ENCODE measurements at places on chromosomes 12 and 14.

DNA sequence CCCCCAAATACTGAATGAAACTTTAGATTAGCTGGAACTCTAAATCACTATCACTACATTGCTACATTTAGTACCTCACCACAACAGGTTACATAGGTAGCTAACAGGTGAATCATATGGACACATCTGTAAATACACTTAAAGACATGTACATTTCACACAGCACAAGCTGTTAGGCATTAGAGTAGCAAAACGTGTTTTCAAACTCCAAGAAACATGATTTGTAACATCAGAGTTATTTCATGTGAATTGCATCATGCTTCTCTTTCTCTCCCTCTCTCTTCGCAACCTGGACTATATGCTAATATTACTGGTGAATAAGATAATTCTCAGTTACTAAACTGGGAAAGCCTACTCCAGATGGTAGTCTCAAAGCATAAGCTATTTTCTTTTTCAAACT is 4.3 kb downstream of the SEL1L start:
- DNase-seq: no peak

GRCh38 chr12:59357811-59358210 is 238.0 kb upstream of the SLC16A7 start:
- no peak for DNase-seq

DNA sequence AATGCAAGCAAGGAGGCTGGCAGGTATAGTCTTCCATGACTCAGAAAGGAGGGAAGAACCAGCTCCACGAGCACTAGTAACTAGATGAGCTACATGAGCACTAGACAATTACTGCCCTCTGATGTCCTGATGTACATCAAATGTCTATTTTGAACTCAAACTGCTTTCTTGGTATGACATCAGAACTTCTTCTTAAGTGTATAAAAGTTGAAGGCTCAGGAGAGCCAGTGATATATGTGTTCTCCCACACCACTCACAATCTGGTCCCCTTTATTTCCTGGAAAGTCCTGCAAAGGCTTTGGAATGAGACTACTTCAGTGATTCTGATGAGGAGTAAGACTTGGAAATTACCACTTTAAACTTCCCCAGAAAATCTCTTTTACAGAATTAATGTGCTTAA is 18.5 kb upstream of the DHRS7 start:
- no peak for DNase-seq

DNA sequence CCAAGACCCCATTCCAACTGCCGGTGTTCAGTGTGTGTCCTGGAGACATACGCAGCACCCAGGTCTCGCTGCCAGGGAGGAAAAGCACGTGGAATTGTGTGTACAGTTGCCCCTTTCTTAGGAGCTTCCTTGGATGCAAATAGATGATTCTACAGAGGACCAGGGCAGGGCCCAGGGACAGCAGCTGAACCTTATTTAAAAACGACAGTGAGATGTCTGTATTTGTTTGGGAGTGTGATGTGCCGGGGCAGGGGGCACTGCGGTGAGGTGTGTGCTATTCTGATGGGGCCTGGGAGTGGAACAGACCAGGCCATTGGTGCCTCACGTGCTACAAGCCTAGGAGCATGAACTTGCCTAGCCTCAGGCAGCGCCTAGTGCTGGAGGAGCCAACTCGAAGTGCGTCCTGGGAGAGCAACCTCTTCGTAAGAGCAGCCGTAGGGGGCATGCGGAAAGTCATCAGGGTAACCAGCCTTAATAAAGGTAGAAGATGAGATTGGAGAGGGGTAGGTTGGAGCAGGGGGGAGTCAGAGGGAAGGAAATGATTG is 98.3 kb upstream of the ESRRB start:
- no peak for DNase-seq

GRCh38 chr14:24876996-24877395 is 173.0 kb downstream of the STXBP6 start:
- no peak for DNase-seq

GRCh38 chr14:74649673-74650072 is 37.6 kb upstream of the LTBP2 start:
- DNase-seq: peak; percentile 50

- DNase-seq: no peak
These were observed 82.7 kb downstream of the GAS2L3 start for GRCh38 chr12:100656141-100656540.

DNA sequence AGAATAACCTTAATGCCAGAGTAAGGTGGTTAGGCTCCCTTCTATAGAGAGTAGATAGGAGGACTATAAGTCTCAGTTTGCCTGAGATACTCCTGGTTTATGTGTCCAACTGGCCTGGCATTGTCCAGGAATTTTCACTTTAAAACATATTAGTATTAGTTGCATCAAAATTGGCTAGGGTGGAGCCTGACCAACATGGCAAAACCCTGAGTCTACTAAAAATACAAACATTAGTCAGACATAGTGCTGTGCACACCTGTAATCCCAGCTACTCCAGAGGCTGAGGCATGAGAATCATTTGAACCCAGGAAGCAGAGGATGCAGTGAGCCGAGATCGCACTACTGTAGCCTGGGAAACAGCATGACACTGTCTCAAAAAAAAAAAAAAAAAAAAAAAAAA is 11.9 kb downstream of the WDHD1 start:
- no peak for DNase-seq

- DNase-seq: no peak
These were observed 1154.5 kb downstream of the AACS start for GRCh38 chr12:126219654-126220279.

DNA sequence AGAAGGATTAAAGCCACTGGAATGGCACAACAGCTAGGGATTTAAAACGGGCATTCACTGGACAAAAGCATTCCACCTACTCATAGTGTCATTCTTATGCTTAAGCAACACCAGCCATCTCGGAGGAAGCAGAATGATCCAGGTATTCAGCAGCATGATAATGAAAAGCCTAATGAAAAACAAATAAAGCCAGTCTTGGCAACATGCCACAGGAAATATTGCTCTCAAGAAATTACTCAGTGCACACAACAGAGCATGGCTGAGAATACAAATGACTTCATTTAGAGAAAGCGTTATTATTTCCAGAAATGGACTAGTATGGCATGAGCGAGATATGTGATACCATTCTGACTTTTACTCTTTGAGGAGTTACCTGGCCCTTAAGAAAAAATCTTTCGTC is 442.2 kb downstream of the APAF1 start:
- no peak for DNase-seq

DNA sequence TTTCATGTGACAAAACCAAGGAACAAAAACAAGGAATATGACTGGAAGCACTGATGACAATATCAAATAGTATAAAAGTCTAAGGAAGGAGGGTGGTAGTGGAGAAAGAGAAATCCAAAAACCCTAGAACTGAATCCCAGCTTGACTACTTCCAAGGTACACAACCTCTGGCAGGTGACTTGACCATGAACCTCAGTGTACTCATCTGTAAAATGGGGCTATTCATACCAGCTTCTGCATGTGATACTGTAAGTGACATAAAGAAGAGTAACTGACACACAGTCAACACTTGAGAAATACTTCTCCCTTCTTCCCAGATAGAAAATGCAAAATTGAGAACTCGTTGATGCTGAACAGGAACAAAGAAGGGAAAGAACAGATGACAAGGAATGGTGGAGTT is 10.3 kb upstream of the DPF3 start:
- no peak for DNase-seq

DNA sequence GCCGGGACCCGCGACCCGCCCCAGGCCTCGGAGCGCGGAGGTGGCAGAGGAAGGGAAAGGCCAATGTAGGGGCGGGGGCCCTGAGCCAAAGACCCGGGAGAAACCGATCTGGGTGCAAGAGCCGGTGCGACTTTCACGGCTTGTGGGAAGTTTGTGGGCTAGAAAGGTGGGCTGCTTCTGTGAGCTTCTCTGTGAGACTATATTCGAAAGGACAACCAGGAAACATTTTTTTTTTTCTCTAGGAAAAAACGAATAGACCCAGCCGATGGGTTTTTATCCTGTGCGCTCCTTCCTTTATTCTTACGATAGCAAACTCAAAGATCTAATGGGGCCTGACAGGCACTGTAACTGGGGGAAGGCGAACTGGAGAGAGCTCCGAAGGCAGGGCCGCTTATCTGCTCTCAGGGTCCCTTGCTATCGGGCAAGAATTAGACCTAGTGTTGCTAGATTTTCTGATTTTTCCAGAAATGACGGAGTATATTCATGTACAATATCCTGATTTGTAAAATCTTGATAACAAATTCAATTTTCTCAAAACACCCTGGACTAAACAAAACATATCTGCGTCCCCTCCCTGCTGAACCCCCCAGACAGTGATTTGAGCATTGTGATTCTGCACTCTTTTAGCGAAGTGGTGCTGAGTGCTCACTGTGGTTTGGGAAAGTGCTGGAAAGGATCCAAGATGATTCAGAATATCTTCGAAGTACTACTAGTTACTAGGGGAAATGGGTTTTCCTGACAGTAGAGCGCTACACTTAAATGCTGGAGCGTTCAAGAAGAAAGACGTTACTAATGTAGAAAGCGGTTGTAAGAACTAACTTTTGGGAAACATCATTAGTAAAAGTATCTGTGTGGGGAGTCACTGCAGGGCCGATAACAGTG is 563 bp upstream of the STXBP6 start:
- DNase-seq: peak; percentile 8

DNA sequence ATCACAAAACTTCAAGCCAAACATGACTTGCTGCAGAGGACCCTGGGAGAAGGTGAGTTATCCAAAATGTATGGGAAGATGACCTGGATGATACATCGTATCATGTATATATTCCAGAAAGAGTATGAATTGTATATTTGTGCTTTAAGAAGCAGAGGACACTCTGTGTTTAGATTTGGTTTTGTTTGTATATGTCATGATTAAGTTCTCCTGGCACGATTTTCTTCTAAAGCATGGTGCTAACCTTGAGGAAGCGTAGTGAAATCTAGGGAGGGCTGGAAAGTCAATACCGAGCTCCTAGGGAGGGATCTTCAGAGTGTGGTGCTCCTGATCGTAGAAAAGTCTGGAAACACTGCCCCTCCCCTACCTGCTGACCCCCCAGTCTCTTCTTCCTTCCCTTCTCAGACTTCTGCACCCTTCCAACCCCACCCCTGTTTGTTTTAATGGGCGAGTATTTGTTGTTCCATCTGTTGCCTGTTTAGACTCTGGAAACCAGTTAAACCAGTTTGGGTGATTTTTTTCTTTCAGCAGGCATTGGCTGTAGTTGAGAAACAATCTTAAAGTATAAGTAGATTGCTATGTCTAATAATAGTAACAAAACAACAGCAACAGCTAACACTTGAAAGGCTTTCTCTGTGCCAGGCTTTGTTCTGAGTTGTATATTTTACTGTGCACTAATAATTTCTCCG is 141.6 kb downstream of the KICS2 start:
- DNase-seq: no peak

DNA sequence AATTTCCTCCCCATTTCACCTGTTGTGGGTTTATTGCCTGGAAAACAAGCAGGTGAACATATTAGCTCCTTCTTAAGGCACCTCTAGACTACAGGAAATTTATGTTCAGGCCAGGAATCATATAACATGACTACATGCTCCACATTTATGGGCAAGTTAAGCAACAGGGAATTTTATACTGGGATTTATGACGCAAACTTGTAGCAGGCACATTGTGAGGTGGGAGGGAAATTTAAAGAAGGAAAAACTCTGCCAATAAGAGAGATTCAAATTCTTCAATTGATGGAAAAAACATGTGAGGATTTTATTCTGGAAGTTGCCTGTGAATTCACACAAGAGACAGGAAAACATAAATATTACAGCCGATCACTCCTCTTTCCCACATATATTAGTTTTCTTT is 93.9 kb downstream of the TBC1D30 start:
- DNase-seq: no peak

- no peak for DNase-seq
These were observed 218.6 kb downstream of the SYT1 start for GRCh38 chr12:79083181-79083580.

DNA sequence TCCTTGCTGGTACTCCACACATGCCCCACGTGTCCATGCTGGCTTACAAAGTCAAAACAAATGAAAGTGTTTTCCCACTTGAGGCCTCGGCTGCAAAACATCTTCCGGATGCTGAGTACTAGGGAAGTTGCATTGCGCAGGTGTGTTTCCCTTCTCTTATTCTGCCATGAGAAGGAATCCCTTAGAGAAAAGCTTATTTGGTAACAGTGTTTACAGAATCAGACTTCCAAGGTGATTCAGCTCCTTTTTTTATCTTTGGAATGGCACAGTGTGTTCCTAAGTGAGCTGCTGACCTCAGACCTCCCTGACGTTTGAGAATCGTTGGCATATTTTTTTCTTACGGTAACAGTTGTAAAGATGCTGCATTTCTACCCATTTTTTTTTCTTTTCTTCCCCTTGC is 211.3 kb downstream of the ESR2 start:
- DNase-seq: no peak

- DNase-seq: no peak
These were observed 280.0 kb downstream of the RAD51B start for GRCh38 chr14:68099495-68100045.

DNA sequence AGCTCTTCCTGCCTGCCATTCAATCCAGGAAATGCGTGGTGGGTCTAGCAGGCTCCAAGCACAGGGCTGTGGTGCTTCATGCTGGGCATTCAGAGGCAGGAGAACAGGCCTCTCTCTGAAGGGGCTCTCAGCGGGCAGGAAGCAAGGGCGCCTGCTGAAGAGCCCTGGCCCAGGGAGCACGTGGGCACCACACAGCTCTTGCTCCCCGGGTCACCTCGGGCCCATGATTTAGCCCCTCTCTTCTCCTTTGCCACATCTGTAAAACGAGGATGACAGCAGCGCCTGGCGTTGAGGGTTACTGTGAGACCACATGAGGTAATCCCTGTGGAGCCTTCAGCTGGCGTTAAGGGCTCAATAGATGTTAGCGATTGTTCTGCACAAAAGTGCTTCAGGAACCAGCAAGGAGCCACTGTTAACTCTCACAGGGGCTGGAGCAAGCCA is 37.6 kb upstream of the SPTLC2 start:
- no peak for DNase-seq

DNA sequence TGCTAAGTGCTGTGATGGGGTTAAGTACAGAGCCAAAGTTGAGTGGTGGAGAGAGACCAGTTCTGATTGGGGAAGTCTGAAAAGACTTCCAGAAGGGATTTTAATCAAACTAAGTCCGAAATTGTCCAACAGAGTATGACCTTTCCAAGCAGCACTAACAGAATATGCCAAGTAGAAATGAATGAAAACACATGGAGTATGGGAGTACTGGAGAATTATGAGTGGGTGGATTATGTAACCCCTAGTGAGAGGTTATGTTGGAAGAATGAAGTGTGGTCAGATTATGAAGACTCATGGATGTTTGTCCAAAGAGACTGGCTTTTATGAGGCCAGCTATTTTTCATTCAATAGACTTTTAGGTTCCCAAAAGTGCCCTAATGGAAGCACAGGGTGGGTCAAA is 94.0 kb upstream of the PLEKHA5 start:
- peak; percentile 12 for DNase-seq

- no peak for DNase-seq
These were observed 12.1 kb downstream of the PYGL start for GRCh38 chr14:50932156-50932555.

- DNase-seq: no peak
These were observed 13.0 kb downstream of the NUP37 start for GRCh38 chr12:102106905-102107304.

DNA sequence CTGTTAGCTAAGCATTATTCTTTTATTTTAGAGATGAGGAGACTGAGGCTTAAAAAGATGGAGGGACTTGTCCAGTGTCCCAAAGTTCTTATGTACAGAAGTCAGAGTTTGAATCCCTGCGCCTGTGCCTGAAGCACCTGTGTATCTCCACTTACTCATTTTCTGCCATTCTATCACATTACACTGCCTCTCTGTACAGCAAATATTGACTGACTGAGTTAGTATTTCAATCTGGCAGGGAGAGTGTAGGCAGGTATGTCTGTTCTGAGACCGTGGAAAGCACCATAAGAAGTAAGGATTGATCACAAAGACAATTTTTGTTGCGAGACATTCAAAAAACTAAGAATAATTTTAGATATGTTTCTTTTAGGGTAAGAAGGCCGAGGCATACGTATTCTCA is 162.7 kb downstream of the KITLG start:
- DNase-seq: no peak

All from hepatic stellate cell (primary cell).